Stimulated activated CD8-positive, alpha-beta memory T cell treated with anti-CD3 and anti-CD28 coated beads, Interleukin-7, amount 100 ng/mL, for 1 hour (primary cell): ENCODE measurements at places on chromosomes 6 and 20.

DNA sequence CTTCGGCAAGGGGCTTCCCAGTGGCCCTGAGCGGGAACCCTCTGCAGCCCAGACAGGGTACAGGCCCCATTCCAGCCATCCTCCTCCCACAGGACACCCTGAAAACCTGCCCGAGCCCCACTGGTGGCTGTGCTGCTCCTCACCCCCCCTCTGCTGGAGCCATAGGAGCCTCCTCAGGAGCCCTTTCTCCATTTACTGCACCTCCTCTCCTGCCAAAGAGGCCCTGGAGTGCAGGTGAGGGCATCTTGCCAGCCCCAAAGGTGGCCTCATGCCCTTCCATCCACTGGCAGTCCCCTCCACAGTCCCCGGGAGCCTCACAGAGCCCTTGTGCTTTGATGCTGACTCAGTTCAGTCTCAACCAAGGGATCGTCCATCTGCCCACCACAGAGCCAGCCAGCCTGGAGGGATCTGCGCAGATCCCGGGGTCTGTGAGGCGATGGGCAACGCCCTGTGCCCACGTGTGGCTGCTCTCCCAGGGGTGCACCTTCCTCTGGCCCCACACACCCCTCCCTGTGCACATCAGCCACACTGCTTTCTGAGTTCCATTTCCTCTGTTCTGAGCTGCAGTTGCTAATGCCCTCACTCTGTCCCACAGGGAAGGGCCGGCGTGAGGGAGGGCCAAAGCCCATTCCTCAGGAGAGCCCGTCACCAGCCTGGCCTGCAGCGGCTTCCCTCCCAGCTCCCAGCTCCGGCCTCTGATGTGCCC is 228.5 kb downstream of the DLL1 start:
- no peak for DNase-seq

GRCh38 chr6:132298344-132298949 is 102.8 kb downstream of the MOXD1 start:
- DNase-seq, result no peak

DNA sequence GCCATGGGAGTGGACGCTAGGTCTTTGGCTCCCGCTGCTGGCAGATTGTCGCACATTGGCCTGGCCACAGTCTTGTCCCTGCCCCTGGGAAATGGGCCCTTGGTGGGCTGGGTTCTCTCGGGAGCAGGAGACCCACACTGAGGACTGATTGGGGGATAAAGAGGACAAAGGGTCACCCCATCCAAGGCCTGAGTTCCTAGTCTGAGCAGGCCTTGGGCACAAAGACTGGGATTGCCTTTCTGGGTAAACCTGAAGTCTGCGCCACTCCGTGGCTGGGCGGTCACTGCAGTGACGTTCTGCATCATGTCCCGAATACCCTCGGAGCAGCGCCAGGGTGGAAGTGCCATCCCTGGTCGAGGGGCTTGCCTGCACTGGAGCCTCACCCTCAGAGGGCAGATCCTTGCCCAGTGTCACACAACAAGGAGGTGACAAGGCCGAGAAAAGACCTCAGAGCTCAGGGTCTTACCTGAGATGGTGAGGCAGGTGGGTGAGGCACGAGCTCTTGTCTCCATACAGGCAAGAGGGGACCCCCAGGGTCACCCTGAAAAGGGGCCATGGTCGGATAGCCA is 36.1 kb upstream of the ZBP1 start:
- DNase-seq, result no peak

- DNase-seq, result no peak
These were observed 284.9 kb upstream of the TBX18 start for GRCh38 chr6:85049282-85049681.

DNA sequence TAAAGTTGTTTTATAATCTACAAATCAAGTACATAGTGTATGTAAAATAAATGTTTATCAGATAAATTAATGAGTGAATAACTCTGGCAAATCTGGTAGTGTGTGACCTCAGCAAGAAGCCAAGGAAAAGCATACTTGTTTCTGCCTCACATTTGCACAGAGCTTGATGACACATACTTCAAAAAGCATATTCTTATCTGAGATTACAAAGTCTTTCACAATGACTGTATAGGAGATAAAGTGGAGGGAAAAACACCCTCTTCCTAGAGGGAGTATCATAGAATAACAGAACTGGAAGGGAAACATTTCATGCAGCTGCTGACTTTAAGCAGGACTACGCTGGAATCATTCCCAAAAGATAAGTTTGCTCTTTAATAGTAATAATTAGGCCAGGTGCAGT is 28.1 kb upstream of the AKAP7 start:
- DNase-seq, result no peak

DNA sequence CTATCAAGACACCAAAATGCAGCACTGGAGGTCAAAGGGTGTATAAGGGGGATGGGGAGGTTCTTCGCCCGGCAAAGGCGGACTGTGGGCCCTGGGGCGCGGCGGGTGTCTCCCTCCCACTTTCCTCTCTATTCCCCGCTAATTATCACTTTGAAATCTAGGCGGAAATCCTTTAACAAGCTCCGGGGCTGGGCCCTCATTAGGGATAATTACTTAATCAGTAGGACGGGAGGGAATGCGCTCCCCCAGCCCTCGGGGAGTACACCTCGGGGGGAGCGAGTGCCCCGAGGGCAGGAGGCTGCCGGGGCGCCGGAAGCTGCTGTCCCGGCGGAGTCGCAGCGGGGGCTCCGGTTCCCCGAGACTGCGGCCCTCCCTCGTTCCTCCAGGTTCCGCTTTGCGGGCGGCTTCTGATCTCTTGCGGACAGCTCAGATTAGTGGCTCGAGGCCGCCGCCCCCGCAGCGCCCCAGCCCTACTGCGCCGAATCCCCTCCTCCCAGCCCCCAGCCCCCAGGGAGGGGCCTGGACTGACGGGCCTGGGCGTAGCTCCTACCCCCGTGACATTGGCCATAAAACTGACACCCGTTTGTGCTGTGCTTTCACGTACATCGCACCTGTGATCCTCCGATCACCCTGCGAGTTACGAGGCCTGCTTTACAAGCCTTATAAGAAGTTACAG is 14.7 kb downstream of the MUCL3 start:
- DNase-seq, result peak; percentile 47

GRCh38 chr6:35209622-35210247 is 4.0 kb upstream of the SCUBE3 start:
- no peak for DNase-seq

- DNase-seq, result no peak
These were observed 269.3 kb upstream of the CHD6 start for GRCh38 chr20:41887500-41887899.

DNA sequence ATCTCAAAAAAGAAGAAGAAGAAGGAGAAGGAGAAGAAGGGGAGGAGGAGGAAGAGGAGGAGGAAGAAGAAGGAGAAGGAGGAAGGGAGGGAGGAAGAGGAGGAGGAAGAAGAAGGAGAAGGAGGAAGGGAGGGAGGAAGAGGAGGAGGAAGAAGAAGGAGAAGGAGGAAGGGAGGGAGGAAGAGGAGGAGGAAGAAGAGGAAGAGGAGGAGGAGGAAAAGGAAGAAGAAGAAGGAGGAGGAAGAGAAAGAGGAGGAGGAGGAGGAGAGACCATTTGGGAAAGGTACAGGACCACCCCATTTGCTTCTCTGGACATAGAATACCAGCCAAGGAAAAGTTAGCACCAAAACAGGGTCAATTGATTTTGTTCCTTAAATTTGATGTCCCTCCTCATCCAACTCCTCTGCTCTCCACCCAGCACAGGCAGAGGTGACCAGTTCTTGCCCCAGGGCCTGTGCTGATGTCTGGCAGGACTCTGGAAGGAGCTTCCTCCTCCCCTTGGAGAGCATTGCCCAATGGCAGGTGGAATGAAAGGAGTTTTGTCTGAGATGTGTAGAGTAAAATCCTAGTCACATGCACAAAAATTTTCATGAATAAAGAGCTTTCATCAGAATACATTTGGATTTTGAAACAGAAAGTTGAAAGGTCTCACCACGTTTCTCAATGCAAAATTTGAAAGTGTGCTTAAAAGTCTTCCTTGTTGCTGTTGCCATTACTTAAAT is 182.9 kb downstream of the LY86 start:
- DNase-seq, result no peak

DNA sequence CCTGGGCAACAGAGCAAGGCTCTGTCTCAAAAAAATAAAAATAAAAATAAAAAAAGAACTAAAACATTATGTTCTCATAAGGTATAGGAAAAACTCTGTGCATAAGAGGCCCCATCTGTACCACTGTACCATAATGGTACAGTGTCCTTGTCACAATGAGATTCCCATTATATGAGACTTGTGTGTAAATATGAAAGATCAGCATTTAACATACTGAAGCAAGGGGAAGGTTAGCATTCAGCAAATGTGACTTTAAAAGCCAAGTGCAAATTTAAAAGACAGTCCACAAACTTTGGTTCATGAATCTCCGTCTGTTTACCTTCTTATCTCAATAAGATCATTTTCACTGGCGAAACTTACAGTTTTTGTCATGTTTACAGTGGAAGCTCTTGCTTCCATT is 16.2 kb downstream of the DSP start:
- DNase-seq, result no peak

- no peak for DNase-seq
These were observed 3.4 kb downstream of the BNIP5 start for GRCh38 chr6:36333171-36333895.

DNA sequence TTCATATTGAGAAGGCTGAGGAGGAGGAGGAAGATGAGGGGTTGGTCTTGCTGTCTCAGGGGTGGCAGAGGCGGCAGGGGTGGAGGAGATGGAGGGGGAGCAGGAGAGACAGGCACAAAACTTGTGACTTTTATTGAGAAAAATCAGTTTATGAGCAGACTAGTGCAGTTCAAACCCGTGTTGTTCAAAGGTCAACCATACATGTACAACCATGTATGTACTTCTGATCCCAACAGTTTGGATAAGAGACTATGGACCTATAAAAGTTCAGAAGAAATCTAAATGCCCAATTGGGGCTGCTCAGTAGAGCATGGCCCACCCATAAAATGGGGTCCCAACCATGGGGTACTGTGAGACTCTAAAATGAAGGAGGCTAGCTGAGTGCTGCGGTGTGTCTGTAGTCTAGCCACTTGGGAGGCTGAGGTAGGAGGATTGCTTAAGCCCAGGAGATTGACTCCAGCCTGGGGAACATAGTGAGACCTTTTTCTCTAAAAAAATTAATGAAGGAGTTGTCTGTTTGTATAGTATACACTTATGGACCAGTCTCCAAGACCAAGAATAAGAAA is 7.6 kb upstream of the SLC22A7 start:
- DNase-seq, result no peak

GRCh38 chr6:29892696-29893095 is 49.6 kb upstream of the HLA-A start:
- DNase-seq, result no peak

DNA sequence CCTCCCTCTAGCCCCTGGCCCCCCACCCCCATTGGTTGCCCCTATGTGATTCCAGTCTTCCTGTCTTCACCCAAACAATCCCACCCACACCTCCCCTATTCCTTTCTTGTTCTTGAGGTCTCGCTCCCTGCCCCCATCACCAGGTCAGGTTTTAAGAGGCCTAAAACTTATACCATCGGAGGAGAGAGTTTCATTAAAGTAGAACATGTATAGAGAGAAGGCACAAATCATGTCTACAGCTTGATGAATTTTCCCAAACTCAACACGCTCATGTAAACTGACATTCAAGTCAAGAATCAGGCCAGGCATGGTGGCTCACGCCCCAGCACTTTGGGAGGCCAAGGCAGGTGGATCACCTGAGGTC is 44.5 kb downstream of the TGM2 start:
- DNase-seq, result no peak

DNA sequence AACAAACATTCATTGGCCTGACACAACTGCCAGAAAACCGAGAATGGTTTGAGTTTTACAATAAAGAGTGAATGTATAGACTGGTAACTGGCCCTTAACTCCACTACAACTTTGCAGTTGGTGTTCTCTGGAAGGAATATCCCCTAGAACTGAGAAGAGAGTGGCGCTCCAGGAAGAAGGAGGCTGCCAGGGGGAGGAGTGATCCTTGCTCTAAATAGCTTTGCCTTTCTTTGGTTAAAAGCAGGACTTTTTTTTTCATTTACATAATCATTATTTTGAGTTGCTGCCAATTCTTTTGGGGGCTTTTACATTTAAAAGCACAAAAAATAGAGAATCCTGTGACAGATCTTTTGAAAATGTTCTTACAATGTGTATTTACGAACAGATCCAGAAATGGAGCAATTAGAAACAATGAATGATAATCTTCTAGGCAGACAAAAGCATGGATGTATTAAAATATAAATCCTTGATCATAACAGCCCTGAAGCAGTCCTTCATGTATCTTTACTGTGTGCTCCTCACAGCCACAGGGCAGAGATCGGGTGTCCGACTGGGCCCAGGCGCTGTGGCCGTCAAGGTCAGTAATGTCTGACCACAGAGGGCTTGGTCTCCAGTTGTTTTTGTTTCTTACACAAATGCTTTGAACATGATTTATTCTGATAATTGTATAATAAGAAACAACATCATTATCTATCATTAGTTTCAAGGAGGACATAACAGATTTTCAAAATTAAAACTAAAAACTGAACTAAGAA is 612.2 kb downstream of the HDGFL1 start:
- no peak for DNase-seq

DNA sequence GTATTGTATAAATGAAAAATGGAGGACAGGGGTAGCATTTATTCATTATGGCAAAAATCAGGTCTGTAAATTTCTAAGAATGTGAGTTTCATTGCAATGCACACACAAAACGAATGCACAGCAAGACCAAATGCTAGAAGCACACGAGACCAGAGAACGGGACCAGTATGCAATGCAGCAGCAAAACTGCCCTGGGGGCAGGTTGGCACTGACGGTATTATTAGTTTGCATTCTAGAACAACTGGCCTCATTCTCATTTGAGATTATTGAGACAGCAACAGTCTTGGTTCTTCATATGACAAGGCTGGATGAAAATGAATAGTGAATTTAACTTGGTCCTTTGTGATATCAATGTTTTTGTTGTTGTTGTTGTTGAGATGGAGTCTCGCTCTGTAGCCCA is 9.0 kb upstream of the MTRES1 start:
- no peak for DNase-seq

- DNase-seq, result no peak
These were observed 2.9 kb downstream of the KIF25 start for GRCh38 chr6:168000198-168001028.

DNA sequence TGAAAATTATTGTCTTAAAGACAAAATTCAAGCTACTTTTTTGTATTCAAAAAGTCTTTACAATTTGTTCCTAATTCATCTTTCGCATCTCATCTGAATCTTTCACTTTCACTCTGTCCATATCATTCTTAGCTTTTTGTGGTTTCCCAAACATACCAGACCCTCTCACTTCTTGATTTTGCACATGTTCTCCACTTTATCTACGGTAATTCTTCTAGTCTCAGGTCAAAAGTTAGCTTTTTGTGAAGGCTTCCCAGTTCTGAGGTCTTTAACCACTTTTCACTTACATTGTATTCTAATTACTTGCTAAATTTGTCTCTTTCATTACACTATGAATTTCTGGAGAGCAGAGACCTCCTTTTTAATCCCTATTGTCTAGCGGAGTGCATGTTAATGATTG is 34.6 kb upstream of the EPHA7 start:
- no peak for DNase-seq

DNA sequence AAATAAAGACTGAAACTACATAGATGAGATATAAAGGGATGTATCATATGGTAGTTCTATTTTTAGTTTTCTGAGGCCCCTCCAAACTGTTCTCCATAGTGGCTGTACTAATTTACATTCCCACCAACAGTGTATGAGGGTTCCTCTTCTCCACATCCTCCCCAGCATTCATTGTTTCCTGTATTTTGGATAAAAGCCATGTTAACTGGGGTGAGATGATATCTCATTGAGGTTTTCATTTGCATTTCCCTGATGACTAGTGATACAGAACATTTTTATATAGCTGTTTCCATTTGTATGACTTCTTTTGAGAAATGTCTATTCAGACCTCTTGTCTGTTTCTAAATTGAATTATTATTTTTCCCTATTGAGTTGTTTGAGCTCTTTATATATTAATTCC is 229.3 kb downstream of the RFPL4B start:
- no peak for DNase-seq

GRCh38 chr6:26234421-26235301 is 130.3 kb upstream of the BTN3A2 start:
- DNase-seq, result no peak
